Head of caudate nucleus (tissue), 42 donors: ENCODE measurements at places on chromosomes 1 and 21.

GRCh38 chr1:206708058-206708457, 23.4 kb downstream of the MAPKAPK2 start:
- DNase-seq = no peak

GRCh38 chr21:35438643-35439404, 389.7 kb upstream of the RUNX1 start:
- DNase-seq = no peak

GRCh38 chr1:156425943-156426342, 56.9 kb downstream of the RHBG start:
- no peak for DNase-seq

GRCh38 chr1:67269061-67269460, 38.6 kb upstream of the IL12RB2 start:
- no peak for DNase-seq

- no peak for DNase-seq
Observed at GRCh38 chr1:82979593-82980236, 1019.2 kb downstream of the TTLL7 start.

GRCh38 chr1:227945891-227946623, 1.7 kb downstream of the WNT9A start:
- no peak for DNase-seq

GRCh38 chr1:38088791-38089190, 42.2 kb upstream of the POU3F1 start:
- DNase-seq = no peak

DNA sequence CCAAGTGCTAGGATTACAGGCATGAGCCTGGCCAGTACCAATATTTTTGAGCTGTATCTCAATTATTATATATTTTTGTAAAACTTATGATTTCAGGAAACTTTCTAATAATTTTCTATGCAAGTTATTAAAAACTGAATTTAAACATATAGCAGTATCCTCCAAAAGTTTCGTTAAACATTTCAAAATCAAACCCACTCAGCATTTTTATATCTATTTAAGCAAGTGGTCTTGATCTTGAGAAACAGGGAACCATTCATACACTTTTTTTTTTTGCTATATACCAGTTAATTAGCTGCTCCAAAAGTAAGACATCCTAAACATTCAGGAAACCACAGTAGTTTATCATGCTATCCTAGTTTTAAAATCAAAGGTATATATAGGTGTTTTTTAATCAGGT, 22.0 kb downstream of the SHCBP1L start:
- no peak for DNase-seq

- no peak for DNase-seq
Observed at GRCh38 chr1:207827488-207827830, 75.6 kb downstream of the CD46 start.

GRCh38 chr1:31412732-31413404, at the start of gene SERINC2:
TSS of gene SERINC2 (plus strand) at chr1:31413213. CDS start at chr1:31413266, 53 bp downstream.
- DNase-seq = no peak

DNA sequence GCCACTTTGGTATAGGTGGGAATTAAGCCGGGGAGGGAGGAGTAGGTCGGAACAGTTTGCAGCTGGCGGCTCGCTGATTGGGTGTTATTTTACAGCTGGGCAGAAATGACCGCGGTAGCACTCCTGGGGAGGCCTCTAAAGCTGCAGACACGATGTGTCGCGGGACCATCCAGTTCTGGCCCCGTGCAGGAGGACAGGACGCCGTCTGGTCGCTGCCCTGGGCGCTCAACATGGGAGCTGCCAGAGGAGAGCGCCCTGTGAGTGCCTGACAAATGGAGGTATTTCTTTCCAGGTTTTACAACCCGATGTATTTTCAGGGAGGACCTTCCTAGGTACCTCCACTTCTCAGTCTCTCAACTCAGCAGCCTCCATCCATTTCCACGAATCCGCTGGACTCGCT, 46.2 kb downstream of the CDC7 start:
- no peak for DNase-seq

- DNase-seq = no peak
Observed at GRCh38 chr1:166302989-166303758, 136.4 kb upstream of the FAM78B start.

DNA sequence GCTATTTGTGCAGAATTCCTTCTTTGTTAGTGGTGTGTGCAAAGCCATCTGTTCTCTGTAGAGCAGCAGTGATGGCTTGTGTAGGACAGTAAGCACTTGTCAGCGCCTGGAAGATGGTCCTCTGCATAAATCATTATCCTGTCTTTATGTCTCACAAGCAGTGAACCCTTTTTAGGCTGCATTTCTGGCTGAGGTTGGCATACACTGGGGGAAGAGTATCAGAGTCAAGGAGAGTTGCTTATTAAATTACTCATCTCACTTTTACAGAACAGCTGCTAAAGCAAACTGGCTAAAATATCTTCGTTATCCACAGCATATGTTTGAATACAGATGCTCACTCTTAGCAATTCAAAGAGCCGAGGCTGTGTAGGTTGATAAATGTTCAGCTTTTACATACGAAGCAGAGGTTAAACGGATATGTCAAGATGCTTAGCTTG, 54.6 kb upstream of the NCAM2 start:
- peak; percentile 21 for DNase-seq

DNA sequence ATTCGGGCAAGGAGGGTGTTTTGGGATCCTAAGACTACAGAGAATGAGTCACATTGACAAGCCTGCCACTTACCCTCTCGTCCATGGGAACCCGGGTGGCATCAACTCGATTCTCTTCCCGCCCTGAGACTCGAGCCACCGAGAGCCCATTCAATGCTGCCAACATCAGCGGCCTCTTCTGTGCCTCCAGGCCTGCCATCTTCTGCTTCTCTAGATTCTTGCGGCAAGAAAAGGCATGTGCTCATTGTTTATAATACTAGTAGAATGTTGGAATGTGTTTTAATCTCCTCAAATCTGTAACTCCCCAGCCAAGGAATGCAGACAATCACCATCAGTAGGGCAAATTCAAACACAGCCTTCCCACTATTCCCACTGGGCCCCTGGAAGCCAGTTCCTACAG, 96.9 kb downstream of the SMYD2 start:
- no peak for DNase-seq

- DNase-seq = no peak
Observed at GRCh38 chr1:27643600-27644368, 8.8 kb upstream of the FGR start.

DNA sequence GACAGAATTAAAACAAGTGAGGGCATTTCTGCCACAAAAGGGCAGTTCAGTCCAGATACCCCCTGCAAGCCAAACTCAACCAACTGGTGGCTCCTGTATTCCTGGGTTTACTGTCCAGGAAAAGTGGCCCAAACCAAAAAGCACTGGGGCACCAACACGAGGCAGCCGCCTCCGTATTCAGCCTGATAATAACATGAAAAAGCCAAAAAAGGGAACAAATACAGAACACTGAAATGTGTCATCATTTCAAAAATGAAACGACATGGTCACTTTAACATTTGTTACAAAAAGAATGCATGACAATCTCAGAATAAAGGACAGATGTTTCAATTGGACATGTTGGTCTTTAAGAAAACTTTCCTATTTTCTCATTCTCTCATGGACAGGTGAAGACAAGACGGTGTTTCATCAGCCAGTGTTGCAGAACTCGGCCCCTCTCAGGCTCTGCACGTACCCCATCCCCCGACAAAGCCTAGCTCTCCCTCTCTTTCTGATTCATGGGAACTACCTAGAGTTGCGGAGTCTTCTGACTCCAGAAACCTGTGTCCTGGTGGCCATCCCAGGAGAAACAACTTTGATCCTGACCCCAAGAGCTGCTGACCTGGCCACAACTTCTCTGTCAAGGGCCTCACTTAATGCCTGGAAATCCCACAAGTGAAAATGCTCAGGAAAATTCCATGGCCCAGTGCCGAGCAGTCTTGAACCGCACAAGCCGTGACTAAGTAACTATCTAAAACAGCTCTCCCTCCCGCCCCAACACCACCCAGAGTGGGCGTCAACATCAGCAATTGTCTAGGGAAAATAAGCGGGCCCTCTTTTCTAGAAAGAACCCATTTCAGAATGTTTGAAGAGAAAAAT, 27.1 kb downstream of the ZBTB17 start:
- peak; percentile 56 for DNase-seq

GRCh38 chr21:20802631-20803260, 195.5 kb upstream of the NCAM2 start:
- peak; percentile 71 for DNase-seq

- DNase-seq = peak; percentile 64
Observed at GRCh38 chr1:1630965-1631781, 800 bp upstream of the MMP23B start.

- no peak for DNase-seq
Observed at GRCh38 chr1:157147906-157148700, 9.9 kb upstream of the ETV3 start.

- DNase-seq = no peak
Observed at GRCh38 chr1:38269923-38270848, 223.6 kb upstream of the POU3F1 start.

- DNase-seq = no peak
Observed at GRCh38 chr1:200183637-200184036, 156.1 kb downstream of the NR5A2 start.

GRCh38 chr1:8821084-8821483, 3.6 kb upstream of the RERE start:
- DNase-seq = no peak

DNA sequence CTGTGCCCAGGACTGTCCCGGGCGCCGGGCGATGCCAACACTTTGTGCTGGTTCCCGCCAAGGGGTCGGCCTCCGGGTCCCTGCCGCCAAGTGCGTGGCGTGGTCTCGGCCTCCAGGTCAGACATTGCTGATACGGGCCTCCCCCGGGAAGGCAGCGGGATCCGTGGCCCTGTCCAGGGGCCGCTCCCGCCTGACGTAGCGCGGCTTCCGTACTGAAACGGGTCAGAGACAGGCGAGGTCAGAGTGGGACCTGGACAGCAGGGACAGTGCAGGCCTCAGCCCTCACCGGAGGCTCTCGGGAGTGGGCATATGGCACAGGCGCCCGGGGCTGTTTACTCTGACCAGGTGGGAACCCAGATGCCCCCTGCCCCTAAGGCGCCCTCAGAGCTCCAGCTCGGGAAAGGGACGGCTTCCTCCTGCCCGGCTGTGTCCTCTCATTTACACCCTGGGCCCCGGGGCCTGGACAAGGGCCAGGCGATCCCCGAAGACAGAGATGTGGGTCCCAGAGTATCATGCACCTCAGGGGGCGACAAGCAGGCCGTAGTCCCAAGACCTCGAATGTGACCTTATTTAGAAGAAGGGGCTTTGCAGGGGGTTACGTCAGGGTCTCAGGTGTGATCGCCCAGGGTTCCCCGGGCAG, 8.8 kb upstream of the RNF223 start:
- peak; percentile 8 for DNase-seq

- DNase-seq = no peak
Observed at GRCh38 chr1:55210990-55211801, 4.0 kb downstream of the USP24 start.

GRCh38 chr1:12548973-12549459, 69.0 kb downstream of the DHRS3 start:
- no peak for DNase-seq

GRCh38 chr1:23577056-23578004, 18.0 kb upstream of the ID3 start:
- no peak for DNase-seq

DNA sequence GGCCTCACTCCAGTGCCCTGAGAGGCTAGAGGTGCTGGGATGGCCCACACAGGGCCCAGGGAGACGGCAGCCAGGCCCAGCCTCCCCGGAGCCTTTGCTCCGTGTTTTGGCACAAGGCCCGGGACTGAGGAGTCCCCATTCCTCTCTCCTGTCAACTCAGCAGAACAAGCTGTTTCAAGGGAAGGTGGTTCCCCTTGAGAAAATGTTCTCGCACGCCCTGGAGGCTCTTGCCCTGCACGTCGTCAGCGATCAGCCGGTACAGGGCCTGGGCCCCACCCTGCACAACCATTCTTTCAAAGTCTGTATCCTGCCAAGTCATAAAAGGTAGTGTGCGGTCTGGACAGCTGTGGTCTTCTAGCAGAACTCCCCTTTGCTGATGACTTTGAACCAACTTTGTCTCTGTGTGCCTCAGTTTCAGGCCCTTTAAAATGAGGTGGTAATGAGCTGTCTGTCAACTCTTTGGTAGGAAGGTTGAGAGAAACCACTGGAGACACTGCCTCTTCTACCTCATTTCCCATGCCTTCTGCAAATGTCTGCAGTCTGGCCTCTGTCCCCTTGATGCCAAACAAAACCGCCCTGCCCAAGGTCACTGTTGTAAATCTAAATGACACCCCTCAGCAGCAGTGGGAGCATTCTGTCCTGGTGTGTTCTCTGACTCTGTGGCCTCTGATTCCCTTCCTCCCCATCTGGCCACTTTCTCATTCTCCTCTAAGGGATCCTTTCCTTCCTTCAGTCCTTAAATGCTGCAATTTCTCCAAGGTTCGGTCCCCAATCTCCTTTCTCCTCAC, 138.6 kb upstream of the JUN start:
- DNase-seq = no peak

DNA sequence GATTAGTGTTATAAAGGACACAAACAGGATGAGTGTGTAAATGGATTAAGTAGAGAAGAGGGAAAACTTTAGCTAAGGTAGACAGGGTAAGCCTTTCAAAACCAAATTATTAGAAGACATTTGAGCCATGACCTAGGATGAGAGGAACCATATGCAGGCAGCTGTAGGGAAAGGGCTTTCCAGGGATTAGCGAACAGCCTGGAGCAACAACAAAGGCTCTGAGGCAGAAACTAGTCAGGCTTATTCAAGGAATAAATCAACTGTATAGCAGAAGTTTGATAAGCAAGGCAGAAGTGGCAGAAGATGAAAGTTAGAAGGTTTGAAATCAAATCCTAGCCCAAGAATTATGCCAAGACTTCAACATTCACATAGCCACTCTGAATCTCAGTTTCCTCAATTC, 21.3 kb downstream of the AIDA start:
- no peak for DNase-seq

- DNase-seq = no peak
Observed at GRCh38 chr1:60935599-60936110, 146.7 kb upstream of the NFIA start.

DNA sequence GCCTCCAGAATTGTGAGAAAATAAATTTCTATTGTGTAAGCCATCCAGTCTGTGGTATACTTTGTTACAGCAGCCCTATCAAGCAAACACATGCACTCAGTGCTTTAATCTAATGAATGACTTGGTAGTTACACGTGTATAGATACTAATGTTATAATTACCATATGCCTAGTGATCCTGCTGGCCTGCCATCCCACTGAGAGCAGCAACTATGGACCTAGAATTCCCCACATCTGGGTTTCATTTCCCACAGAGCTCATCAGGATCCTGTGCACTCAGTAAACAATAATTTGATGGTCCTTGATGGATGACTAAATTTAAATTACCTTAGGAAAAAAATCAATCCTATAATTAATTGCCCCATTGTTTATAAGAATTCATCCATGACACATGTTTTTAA, 86.5 kb upstream of the RGS1 start:
- DNase-seq = no peak
